T-helper 2 cell treated with Interferon-gamma antibody and Interleukin-4, amounts not matched to agents 5 μg/mL and 100 μg/mL, for 36 hours (primary cell): ENCODE measurements at places on chromosomes 5 and 9.

DNA sequence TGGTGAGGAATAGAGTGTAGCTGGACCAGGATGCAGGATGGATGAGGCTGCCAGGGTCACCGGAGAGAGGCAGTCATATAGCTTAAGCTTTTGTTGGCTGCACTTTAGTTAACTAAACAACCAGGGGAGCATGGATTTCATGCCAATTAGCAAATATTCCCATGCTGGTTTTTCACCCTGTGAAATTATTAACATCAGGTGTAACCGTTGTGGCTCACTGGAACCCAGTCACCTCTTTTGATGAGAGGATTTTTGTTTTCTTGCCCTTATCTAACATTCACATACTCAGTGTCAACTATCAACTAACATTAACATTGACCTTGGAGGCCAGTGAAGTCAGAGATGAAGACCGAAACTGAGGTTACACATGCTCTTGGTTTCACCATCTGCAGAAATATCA is 97.2 kb upstream of the BASP1 start:
- no peak overlapping the region for H3K4me3 ChIP-seq
- H3K36me3 ChIP-seq: no peaks in the 10 kb centered on the region
- no peak overlapping the region for H3K27ac ChIP-seq
- DNase-seq: no peak
- H3K4me1 ChIP-seq: peaks cover 2% of the 10 kb centered on the region
- H3K27me3 ChIP-seq: no peaks in the 10 kb centered on the region

DNA sequence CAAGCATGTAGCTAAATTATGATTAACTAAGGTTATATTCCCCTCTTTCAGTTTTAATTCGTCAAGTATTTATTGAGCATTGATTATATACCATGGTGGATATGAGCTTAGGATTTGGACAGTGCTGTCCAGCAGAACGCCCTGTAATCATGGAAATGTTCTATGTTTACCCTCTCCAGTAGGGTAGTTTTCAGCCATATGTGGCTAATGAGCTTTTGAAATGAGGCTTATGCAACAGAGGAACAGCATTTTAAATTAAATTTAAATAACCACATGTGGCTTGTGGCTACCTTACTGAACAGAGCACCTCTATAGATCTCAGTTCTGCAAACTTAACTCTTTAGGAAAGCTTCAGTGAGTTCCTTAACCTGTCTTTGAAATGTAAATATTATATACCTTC is 59.1 kb downstream of the JMY start:
- no peaks in the 10 kb centered on the region for H3K27me3 ChIP-seq
- DNase-seq: no peak
- H3K4me1 ChIP-seq: no peaks in the 10 kb centered on the region

- DNase-seq: peak; percentile 33
- H3K4me3 ChIP-seq: peak overlapping the region; percentile 80
- peaks cover 19% of the 10 kb centered on the region for H3K36me3 ChIP-seq
- peaks cover 30% of the 10 kb centered on the region for H3K4me1 ChIP-seq
- peak overlapping the region; percentile 67 for H3K27ac ChIP-seq
Observed at GRCh38 chr5:61333321-61333953, 1.4 kb downstream of the ZSWIM6 start.

- DNase-seq: no peak
- H3K27me3 ChIP-seq: no peaks in the 10 kb centered on the region
- H3K27ac ChIP-seq: no peak overlapping the region
Observed at GRCh38 chr9:135933114-135933513, 25.8 kb upstream of the CAMSAP1 start.

- H3K27ac ChIP-seq: no peak overlapping the region
- peaks cover 7% of the 10 kb centered on the region for H3K36me3 ChIP-seq
- H3K4me3 ChIP-seq: peak overlapping the region; percentile 45
- no peak for DNase-seq
- no peaks in the 10 kb centered on the region for H3K27me3 ChIP-seq
- peaks cover 32% of the 10 kb centered on the region for H3K4me1 ChIP-seq
Observed at GRCh38 chr5:14407051-14407450, 174.5 kb upstream of the OTULINL start.

DNA sequence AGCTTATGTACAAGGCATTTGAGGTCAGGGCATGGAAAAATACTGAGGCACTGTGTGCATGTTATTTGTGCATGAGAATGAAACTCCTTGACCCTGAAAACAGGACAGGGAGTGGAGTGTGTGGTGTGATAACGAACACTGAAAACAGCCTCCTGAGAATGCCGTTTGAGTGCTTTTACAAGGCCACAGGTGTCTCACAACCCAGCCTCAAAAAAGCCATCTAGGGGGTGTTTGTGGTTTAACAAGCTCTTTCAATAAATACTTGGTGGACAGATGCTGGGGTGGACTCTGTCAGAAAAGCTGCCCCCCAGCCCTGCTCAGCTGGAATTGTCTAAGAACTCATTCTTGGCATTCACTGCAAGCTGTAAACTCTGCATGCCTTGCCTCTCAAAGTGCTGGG is 94.0 kb upstream of the SLC25A48 start:
- H3K27me3 ChIP-seq: no peaks in the 10 kb centered on the region
- H3K4me1 ChIP-seq: no peaks in the 10 kb centered on the region
- no peak for DNase-seq
- H3K36me3 ChIP-seq: no peaks in the 10 kb centered on the region
- H3K27ac ChIP-seq: no peak overlapping the region
- no peak overlapping the region for H3K4me3 ChIP-seq

DNA sequence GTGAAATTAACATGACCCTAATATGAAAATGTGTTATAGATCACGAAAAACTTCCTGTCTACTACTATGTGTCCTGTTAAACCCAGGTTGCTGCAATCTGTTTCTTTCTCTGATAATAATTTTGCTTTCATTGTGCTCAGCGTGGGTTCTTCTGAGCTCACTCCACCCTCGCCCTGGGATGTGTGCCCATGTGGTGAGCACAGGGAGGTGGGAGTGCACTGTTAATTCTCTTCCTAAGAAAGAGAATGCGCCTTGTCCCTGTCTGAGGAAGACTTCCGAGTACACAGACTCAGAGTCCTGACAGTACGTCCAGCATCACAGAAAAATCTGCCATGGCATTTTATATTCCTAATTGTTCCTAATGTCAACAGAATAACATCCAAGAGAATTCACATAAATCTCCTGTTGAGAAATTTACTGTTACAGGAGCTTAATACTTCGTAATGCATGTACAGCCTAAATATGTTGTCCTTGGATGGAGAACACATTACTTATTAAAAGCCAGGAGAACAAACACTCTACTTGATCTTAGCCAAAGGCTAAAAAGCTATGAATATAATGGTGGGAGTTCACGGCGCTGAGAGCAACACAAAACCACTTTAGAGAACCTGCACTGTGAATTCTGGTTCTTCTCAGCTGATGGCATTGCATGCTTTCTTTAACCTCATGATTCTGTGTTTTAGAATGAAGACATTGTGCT is 102.6 kb downstream of the PDE4D start:
- peak overlapping the region; percentile 90 for H3K27ac ChIP-seq
- H3K27me3 ChIP-seq: peaks cover 3% of the 10 kb centered on the region
- H3K4me1 ChIP-seq: peaks cover 22% of the 10 kb centered on the region
- H3K4me3 ChIP-seq: peak overlapping the region; percentile 74
- H3K36me3 ChIP-seq: no peaks in the 10 kb centered on the region

- DNase-seq: peak; percentile 21
- H3K4me1 ChIP-seq: peaks cover 47% of the 10 kb centered on the region
Observed at GRCh38 chr9:110048976-110049698, 158.8 kb downstream of the C9orf152 start.

- H3K36me3 ChIP-seq: peaks cover 66% of the 10 kb centered on the region
- H3K4me1 ChIP-seq: peaks cover 33% of the 10 kb centered on the region
- peak; percentile 47 for DNase-seq
- H3K27me3 ChIP-seq: no peaks in the 10 kb centered on the region
- no peak overlapping the region for H3K4me3 ChIP-seq
- peak overlapping the region; percentile 67 for H3K27ac ChIP-seq
Observed at GRCh38 chr9:93003552-93004407, 54.7 kb upstream of the SUSD3 start.

DNA sequence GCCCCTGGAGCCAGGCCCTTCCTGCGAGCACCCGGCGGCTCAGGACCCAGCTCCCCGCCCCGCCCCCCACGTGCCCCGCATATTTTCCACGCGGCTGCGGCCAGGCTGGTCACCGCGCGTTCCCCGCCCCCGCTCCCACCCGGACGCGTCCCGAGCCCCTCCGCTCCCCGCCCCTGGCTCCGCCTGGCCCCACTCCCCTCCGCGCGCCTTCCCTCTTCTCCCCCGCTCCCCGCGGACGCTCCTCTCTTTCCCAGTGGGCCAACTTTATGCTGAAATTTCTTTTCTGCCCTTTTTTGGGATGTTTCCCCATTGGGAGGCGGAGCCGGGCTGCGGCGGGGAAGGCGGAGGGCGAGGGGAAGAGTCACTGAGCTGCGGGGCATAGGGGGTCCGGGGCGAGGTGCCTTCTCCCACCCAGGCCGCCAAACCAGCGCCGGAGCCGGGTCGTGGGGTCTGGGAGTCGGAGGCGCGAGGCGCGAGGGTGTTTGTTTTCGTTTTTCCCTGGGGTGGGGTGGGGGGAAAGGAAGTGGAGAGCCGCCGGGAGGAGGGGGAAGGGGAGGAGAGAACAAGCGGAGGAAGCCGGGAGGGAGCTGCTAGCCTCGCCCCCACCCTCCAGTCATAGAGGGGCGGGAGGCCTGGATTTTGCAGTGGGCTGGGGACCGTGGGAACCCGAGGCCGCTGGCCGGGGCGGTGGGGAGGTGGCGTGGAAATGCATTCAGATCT is 1.0 kb upstream of the TPM2 start:
- peak; percentile 11 for DNase-seq
- no peaks in the 10 kb centered on the region for H3K36me3 ChIP-seq
- peak overlapping the region; percentile 84 for H3K4me3 ChIP-seq
- peak overlapping the region; percentile 26 for H3K27ac ChIP-seq

DNA sequence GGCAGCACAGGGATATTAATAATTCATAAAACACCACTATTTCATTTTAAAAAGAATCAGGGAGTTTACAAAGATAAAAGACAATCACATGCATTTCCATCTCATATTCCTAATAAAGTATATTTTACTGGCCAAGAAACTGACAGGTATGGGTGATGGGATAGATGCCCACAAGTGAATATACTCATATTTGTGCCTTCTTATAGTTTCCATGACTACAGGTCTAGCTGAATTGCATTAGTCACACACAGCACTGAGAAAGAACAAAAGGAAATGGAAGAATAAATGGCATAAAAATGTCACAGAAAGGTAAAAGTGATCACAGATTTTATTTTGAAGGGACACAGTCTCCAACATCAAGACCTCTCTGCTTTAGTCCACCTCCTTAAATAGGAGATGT is 193.5 kb downstream of the PLK2 start:
- H3K27ac ChIP-seq: no peak overlapping the region
- no peaks in the 10 kb centered on the region for H3K27me3 ChIP-seq
- H3K4me1 ChIP-seq: no peaks in the 10 kb centered on the region
- no peak for DNase-seq
- H3K4me3 ChIP-seq: no peak overlapping the region

DNA sequence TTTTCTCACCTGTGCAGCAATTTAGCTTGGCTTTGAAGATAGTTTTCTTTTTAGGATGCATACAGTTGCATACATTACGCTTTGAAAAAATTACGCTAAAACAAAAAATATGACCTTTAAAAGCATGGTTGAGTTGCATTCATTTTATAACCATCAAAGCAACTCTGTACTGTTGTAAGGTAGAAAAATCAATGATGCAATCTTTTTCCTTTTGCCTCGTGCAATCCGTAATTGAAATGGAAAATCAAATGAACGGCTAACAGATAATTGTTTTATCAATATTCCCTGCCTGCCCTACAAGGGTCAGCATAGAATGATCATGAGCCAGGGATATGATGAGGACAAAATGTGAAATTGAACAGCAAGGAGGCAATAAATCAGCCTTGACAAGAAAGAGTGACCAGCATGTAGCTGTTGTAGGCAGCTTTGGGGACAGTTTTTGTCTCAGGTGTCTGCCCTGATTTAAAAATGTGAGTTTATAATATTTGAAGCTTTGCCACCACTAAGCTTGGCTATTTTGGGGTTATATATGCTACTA is 98.2 kb downstream of the PBX3 start:
- peaks cover 2% of the 10 kb centered on the region for H3K27me3 ChIP-seq
- no peak for DNase-seq
- no peaks in the 10 kb centered on the region for H3K36me3 ChIP-seq
- no peak overlapping the region for H3K27ac ChIP-seq

DNA sequence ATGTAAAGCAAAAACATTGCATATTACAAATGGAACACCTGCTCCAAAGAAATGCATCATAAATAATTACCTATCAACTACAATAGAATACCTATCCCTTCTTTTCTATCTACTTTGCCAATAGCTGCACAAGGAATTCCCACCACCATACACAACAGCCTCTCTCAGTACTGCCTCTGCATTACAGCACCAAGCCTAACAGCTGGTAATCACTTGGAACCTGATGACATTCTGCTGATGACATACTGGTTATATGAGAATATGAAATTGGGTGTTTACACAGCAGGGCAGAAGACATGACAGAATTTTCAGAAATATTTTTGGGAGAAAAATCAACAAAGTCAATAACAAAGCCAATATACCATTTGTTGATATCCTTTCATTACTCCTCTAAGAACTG is 43.2 kb downstream of the PSMB7 start:
- DNase-seq: no peak
- peaks cover 13% of the 10 kb centered on the region for H3K36me3 ChIP-seq
- H3K27me3 ChIP-seq: no peaks in the 10 kb centered on the region
- H3K27ac ChIP-seq: no peak overlapping the region

GRCh38 chr5:135430135-135430437 is 17.1 kb downstream of the DCANP1 start:
- H3K4me1 ChIP-seq: peaks cover 16% of the 10 kb centered on the region
- no peak for DNase-seq
- H3K4me3 ChIP-seq: no peak overlapping the region
- no peak overlapping the region for H3K27ac ChIP-seq

- no peak overlapping the region for H3K27ac ChIP-seq
- H3K4me3 ChIP-seq: peak overlapping the region; percentile 72
- DNase-seq: no peak
Observed at GRCh38 chr5:74866596-74867162, 492 bp upstream of the FAM169A start.

DNA sequence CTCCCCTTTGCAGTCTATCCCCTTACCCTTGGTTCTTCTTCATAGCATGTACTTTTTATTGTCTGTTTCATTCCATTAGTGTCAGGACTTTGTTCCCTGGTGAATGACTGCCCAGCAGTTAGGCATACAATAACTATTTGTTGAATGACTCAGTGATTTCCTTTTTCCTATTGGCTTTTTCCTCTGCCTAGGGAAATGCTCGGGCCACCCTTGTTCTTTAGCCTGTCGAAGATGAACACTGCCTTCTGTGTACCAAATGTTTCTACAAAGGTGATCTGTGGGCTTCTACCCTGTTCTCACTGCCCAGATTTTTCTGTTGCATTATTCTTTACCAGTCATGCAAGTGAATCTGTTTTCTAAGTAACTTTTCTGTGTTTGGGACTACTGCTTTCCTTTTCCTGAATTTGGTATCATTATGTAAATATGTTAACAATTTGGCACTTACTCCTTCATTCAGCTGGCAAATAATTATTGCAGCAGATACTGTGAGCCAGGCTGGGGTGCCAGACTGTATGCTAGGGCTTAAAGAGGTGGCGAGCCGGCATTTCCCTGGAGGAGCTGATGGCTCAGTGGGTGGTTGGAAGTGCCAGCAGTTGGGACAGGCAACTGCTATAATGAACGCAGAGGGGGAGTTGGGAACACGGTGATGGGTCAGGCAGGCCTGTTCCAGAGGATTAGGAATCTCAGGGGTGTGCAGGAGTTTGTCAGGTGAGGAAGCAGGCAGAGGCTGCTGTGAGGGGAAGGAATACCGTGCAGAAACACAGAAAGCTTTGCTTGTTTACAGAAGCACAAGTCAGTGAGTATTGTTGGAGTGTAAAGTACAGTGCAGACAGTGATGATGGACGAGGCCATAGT is 30.6 kb downstream of the KDM4C start:
- H3K36me3 ChIP-seq: peaks cover 10% of the 10 kb centered on the region
- H3K27ac ChIP-seq: no peak overlapping the region
